NCI-H1694 (cell line): ENCODE measurements at places on chromosomes 1 and 21.
A peak's percentile ranks its signal among the peaks of the same experiment; 100 is the strongest.

DNA sequence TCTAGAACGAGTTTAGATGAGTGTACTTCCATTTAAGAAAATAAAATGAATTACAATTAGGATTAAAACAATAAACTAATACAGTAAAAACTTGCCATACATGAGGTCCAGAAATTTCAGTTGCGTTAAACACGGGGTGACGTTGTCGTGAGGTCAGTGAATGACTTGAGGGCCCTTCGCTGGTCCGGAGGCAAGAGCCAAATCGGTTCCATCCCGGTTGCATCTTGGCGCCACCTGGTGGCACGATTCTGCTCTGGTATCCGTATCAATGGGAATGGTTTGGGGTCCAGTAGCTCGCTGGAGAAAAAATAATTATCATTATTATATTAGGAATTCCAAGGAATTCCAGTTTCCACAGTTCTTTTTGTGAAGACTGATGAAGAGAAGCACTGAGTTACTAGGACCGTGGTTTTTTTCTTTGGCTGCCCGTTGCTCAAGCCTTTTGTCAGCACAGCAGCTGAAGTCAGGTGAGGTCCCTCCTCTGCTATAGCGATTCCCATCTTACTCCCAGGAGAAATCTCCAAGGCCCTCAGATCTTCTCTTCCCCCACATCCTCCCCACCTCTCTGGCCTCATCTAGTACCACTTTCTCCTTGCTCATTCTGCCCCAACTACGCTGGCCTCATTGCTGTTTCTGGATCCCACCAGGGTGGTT, 161.4 kb downstream of the SLC35F3 start:
- peak; percentile 53 for DNase-seq

GRCh38 chr1:31624731-31625514, 7.4 kb downstream of the HCRTR1 start:
- DNase-seq, result no peak

- no peak for DNase-seq
Measured at GRCh38 chr1:6177681-6178380, 2.3 kb downstream of the CHD5 start.

DNA sequence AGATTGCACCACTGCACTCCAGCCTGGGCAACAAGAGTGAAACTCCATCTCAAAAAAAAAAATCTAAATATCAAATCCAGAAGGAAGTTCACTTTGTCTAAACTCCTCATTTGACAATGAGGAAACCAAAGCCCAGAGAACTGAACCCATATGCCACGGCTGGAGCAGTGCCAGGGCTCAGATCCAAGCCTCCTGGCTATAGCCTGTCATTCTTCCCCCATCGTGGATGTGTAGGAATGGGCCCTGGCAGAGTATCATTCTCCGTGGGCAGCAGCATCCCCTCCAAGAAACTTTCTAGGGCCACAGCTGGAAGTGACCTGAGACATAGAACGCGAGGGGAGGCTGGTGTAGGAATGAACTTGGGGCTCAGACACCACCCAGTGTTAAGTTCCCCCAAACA, 47.2 kb downstream of the CAPN9 start:
- peak; percentile 84 for DNase-seq

- DNase-seq, result no peak
Measured at GRCh38 chr1:198904321-198904720, 265.5 kb downstream of the PTPRC start.

DNA sequence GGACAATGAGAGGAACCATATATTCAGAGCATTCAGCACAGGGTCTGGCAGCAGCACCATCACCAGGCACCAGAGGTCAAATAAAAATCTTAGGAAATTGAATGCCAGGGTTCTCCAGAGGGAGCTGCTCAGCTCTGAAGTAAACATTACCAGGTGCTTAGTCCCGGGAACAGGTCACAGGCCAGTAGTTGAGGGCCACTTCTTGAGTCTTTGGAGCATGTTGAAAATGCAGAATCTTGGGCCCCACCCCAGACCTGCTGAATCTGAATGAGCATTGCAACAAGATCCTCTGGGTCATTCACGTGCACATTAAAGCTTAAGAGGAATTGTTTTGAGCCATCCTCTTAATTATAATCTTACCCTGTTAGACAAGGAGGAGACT, 33.8 kb downstream of the PHC2 start:
- no peak for DNase-seq

DNA sequence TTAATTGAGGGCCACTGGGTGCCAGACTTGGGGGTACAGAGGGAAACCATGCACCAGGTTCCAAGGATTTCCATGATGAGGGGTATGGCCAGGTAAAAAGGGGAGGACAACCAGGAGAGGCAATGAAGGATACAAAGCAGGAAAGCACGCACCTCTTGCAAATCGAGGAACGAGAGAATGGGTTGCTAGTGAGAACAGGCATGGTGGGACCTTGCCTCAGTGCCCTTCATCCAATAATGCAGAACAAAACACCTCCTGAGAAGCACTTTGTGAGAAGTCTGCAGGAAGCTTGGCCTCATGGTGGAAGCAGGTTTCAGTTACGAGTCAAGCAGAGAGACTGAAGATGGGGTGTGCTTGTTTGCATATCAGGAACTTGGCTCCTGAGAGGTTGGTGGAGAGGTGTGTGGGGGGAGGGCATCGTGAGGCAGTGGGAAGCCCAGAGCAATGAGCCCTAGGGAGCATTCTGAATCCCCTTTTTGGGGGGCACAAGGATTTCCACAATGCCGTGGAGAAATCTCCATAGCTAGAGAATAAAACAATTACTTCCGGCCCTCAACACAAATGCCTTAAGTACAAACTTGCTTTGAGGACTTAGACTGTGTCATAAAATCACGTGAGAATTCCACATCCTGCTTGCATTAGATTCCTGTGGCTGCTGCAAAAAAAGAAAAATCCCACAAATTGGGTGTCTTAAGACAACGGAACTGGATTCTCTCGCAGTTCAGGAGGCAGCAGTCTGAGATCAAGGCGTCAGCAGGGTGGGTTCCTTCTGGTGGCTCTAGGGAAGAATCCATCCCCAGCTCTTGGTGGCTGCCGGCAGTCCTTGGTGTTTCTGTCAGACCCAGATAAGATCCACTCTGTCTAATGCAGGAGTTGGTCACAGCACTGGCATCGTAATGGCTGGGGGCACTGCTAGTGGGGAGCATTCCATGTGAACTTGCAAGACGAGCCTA, 54.9 kb upstream of the BACE2 start:
- no peak for DNase-seq

GRCh38 chr1:241352401-241352800, 4.6 kb downstream of the RGS7 start:
- DNase-seq, result no peak

GRCh38 chr21:33750017-33750416, 107.7 kb downstream of the ITSN1 start:
- no peak for DNase-seq

DNA sequence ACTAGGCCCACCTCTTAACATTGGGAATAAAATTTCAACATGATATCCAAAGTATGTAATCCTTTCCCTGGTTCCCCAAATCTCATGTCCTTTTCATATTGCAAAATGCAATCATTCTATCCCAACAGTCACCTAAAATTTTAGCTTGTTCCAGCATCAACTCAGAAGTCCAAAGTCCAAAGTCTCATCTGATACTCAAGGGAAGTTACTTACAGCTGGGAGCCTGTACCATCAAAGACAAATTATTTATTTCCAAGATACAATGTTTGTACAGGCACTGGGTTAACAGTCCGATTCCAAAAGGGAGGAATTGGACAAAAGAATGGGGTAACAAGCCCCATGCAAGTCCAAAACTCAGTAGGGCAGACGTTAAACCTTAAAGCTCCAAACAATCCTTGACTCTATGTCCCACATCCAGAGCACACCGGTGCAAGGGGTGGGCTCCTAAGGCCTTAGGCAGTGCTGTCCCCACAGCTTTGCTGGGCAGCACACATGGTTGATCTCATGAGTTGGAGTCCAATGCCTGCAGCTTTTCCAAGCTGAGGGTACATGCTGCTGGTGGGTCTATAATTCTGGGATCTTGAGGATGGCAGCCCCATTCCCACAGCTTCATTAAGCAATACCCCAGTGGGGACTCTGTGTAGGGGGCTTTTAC, 78.8 kb downstream of the DDAH1 start:
- no peak for DNase-seq

GRCh38 chr1:44421446-44421884, 16.4 kb downstream of the RNF220 start:
- peak; percentile 66 for DNase-seq

DNA sequence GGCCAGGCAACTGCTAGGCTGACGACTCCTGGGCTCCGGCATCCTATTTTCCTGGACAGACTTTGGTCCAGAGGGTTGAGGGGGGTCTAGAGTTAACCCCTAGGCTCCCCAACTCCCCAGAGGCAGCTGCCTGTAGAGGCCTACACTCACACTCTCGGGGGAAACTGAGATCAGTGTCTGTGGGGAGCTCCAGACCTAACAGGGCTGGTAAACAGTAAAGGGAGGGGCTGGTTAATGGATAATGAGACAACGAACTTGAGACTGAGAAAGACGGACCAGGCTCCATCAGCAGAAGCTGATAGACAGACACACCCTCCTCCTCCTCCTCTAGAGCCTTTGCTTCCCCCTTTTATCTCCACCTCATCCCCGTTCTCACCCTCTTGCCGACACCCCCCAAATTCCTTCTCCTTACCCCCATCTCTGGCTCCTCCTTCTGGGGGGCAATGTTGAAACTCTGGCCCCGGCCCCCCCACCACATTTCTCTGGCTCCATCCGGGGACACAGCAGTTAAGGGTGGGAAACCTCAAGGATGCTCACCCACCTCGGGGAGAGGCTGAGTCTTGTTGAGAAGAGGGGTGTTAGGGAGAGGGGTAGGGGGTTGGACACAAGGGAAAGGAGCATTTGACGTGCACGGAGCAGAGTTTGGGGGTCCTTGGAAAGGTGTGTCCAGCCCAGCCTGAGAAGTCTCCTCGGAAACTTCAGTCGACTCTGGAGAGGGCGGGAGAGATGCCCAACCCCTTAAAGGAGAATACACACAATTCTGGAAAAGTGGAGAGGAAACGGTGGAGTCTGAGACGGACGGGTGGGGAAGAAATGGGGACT, at the start of gene MTMR11:
TSS of gene MTMR11 (minus strand) at position 710 of the 822 bp plus-strand sequence. CDS start at position 478, 232 bp downstream.
- no peak for DNase-seq

- no peak for DNase-seq
Measured at GRCh38 chr21:38088916-38089762, 167.7 kb upstream of the KCNJ15 start.

- DNase-seq, result no peak
Measured at GRCh38 chr21:17467392-17467791, 45.5 kb upstream of the CXADR start.

GRCh38 chr1:185054365-185055060, 9.2 kb downstream of the RNF2 start:
- DNase-seq, result no peak

DNA sequence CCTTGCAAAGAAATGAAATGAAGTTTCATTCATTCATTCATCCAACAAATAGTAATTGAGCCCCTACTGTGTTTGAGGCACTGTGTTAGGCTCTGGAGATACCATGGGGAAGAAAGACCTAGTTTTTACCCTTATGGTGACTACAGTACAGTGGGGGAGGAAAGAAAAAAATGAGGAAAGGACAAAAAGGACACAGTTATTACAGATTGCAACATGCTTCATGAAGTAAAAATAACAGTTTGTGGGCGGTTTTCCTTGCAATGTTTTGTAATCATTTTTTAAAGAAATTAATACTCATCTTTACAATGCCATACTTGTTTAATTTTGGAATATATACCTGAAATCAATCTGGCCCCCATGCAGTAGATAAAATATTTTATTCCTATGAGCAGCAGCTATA, 120.3 kb downstream of the TM2D1 start:
- DNase-seq, result no peak

DNA sequence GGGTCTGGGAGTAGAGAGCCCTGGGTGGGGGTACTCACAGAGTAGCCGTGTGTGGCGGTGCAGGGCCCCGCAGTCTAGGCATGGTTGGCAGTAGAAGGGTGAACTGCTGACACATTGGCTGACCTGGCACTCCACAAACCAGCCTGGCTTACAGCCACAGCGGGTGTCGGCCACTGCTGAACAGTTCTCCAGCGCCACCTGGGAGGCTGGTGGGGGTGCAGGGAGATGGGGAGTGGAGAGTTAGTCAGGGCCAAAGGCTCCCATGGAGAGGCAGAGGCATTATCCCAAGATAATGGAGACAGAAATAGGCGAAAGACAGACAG, 1.5 kb downstream of the TNFRSF25 start:
- no peak for DNase-seq

GRCh38 chr1:216702170-216702569, 21.1 kb downstream of the ESRRG start:
- no peak for DNase-seq
